ENCODE measurements at places on chromosomes 2 and 18.

GRCh38 chr18:45267622-45268021 lies 347.7 kb upstream of the SLC14A2 start:
- DNase-seq, result no peak

GRCh38 chr2:205024822-205025518 lies 479.7 kb downstream of the PARD3B start:
- DNase-seq, result no peak

GRCh38 chr18:62370366-62370765 lies 45.3 kb downstream of the TNFRSF11A start:
- no peak for DNase-seq

- no peak for DNase-seq
Observed at GRCh38 chr2:128449226-128450061, 130.8 kb upstream of the HS6ST1 start.

DNA sequence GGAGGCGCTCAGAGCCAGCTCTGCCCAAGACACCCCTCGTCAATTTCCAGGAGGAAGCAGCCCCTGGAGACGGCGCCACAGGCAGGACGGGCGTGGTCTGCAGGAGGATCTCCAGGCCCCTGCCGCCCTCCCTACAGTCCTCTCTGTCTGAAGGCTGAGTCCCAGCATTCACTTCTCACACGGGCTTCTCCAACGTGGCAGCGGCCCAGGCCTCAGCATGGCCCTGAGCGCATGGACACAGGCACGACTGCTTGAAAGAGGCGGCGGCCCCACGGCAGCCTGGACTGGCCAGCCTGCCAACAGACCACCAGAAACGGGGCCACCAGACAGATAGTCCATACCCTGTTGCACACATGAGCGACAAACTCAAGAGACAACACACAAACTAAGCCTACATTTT lies 23.3 kb downstream of the SDC1 start:
- no peak for DNase-seq

GRCh38 chr2:98461498-98462049 lies 16.9 kb downstream of the INPP4A start:
- DNase-seq, result no peak

DNA sequence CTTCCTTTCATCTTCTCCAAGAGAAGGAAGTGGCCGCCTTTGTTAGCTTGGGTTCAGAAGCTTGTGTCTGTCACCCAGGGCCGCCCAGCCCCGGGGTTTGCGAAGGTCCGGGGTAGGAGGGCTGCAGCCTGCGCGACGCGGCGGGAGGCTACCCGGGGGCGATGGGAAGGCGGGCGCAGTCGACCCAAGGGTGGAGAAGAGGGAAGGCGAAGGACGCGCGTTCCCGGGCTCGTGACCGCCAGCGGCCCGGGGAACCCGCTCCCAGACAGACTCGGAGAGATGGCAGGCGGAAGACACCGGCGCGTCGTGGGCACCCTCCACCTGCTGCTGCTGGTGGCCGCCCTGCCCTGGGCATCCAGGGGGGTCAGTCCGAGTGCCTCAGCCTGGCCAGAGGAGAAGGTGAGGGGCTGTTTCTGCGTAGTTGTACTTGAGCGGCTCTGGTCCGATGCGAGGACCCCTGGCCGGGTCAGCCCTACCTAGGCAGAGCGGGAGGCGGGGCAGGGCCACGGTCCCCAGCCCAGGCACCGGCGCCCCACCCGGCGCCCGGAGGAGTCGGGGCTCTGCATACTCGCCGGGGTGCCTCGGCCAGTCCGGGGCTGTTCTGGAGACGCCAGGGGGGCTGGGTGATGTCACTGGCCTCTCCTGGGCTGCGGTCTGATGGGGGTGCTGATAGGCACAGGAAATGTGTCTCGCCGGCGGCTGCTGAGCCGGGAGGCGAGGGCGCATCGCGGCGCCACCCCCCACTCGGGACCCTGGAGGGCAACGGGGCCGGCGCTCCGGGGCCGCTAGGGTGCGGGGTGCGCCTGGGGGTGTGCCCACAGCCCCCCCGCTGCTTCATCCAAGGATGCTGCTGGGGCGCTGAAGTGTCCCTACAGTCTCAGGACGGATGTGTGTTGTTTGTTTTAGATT lies at the start of gene QPCT:
Gene QPCT (plus strand): TSS at position 178 of the 909 bp plus-strand sequence. CDS start 102 bp downstream, at position 280.
- DNase-seq, result peak; percentile 73

- no peak for DNase-seq
Observed at GRCh38 chr2:113225263-113226259, 51.8 kb downstream of the PSD4 start.

- DNase-seq, result no peak
Observed at GRCh38 chr2:128298846-128299507, 19.7 kb downstream of the HS6ST1 start.

GRCh38 chr2:176328149-176328548 lies 58.9 kb downstream of the MTX2 start:
- no peak for DNase-seq

- no peak for DNase-seq
Observed at GRCh38 chr2:170157025-170157684, 20.8 kb upstream of the MYO3B start.

DNA sequence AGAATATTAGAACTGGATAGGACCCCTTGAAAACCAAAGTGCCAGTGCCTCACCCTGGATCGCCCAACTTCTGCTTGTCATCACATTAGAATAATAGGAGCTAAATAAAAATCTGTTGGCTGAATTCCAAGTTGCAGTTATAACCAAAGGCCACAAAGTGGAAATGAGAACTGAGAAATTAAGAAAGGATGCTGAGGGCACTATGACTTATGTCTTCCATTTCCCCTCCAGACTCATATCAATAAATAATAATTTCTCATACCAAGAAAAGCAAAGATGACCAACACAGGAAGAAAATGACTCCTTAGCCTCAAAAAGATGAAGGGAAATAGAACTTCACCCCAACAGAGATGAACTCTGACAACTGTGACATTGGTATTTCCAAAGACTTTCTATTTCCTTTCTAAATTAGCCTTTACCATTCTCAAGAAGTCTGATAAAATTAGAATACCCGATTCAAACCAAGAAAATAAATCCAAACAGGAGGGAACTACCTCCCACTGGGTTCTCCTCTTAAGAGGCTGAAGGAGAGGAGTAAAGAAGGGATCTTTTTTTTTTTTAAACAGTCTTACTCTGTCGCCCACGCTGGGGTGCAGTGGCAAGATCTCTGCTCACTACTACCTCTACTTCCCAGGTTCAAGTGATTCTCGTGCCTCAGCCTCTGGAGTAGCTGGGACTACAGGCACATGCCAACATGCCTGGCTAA lies 46.5 kb upstream of the EPG5 start:
- no peak for DNase-seq

DNA sequence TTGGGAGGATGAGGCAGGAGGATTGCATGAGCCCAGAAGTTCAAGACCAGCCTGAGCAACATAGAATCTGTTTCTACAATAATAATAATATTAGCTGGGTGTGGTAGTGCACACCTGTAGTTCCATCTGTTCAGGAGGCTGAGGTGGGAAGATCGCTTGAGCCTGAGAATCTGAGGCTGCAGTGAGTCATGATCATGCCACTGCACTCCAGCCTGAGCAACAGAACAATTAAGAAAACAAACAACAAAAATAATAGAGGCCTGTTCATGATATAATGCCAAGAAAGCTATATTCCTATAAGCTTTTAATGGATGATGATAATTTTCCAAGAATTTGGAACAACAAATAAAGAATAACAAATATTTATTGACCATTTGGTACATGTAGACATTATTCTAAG lies 6.9 kb upstream of the CCBE1 start:
- DNase-seq, result no peak
